Naive B cell (primary cell): ENCODE measurements at places on chromosomes 7 and 10. TPM values are rescaled to one million over a fixed set of nuclear protein-coding genes. Genes with fewer than 3 reads are reported as not detected.

DNA sequence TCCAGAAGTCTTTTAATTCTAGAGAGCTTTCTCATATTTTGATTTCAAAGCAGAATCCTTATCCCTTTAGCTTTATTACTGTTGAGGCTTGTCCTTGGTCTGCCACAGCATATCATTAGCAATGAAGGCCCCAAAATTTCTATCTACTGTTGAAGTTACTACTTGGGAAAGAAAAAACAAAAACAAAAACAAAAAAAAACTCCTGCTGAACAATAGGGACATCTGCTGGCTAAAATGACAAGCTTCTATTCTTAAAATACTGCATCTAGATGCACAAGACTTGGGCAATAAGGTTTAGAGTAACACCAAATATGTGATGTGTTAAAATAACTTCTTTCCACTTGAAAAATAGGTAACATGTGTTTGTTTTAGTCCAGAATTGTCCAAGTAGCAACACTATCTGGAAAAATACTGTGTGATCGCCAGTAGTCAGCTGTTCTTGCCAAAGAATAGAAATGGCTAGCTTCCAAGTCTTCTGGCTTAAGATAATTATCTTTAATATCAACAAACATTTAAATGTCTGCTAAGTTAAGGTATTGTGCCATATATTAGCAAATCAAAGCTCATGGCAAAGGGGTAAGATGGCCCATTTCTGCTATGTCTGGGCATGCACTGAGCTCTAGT lies 3.8 kb upstream of the DMTF1 start:
- no peak overlapping the region for H3K27ac ChIP-seq
- H3K4me3 ChIP-seq: no peak overlapping the region
- no peaks in the 10 kb centered on the region for H3K27me3 ChIP-seq
- H3K36me3 ChIP-seq: no peaks in the 10 kb centered on the region
- peaks cover 30% of the 10 kb centered on the region for H3K4me1 ChIP-seq

- no peaks in the 10 kb centered on the region for H3K27me3 ChIP-seq
- no peak overlapping the region for H3K27ac ChIP-seq
- DNase-seq: no peak
- peaks cover 23% of the 10 kb centered on the region for H3K36me3 ChIP-seq
Observed at GRCh38 chr7:77825131-77825530, 26.6 kb downstream of the PHTF2 start.

- H3K36me3 ChIP-seq: peaks cover 55% of the 10 kb centered on the region
- H3K4me3 ChIP-seq: no peak overlapping the region
- peak overlapping the region; percentile 47 for H3K27ac ChIP-seq
- peaks cover 38% of the 10 kb centered on the region for H3K4me1 ChIP-seq
- no peak for DNase-seq
- H3K27me3 ChIP-seq: no peaks in the 10 kb centered on the region
Observed at GRCh38 chr10:26503911-26504310, 65.8 kb downstream of the APBB1IP start.

DNA sequence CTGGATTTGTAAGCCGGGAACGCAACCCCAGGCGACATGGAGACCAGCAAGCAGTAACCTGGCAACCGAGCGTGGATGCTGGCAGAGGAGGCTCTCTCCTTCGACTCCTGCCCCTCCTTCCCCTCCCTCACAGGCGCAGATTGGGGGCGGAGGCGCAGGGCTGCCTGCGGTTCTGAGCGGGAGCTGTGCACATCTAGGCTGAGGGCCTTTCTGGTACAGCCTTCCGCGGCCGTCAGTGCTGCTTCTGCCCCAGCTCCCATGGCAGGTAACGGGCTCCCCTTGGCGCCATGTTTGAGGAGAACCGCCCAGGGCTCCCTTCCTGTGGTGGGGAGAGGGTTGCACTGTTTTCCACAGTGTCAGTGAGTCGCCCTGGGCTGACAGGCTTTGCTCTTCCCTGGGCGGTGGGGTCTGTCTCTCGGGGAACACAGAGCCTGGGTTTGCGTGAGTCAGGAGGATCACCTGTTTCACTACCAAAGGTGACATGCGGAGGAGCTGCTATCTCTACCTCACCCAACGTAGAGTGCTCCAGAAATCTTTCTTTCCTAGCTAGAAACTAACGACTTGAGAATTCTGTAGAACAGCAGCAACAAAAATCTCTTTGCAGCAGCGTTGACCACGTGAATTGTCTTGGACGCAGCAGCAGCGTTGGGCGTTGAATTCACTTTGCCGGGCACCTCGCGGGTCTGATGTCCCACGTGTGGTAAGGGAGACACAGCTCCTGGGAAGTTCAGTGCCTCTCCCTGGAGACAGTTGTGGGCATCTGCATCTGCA lies 154.8 kb upstream of the COBL start:
- no peak for DNase-seq
- H3K4me1 ChIP-seq: no peaks in the 10 kb centered on the region
- H3K4me3 ChIP-seq: no peak overlapping the region
- no peak overlapping the region for H3K27ac ChIP-seq

GRCh38 chr10:61503051-61503450 lies 49.9 kb upstream of the TMEM26 start:
- no peaks in the 10 kb centered on the region for H3K36me3 ChIP-seq
- H3K4me3 ChIP-seq: no peak overlapping the region
- H3K27me3 ChIP-seq: peaks cover 10% of the 10 kb centered on the region
- no peak for DNase-seq
- no peak overlapping the region for H3K27ac ChIP-seq

GRCh38 chr10:50231515-50232260 lies 19.6 kb downstream of the ASAH2 start:
- H3K4me1 ChIP-seq: peaks cover 3% of the 10 kb centered on the region
- peaks cover 41% of the 10 kb centered on the region for H3K27me3 ChIP-seq
- DNase-seq: no peak
- no peak overlapping the region for H3K27ac ChIP-seq
- no peak overlapping the region for H3K4me3 ChIP-seq

- peaks cover 74% of the 10 kb centered on the region for H3K4me1 ChIP-seq
- H3K36me3 ChIP-seq: peaks cover 7% of the 10 kb centered on the region
- peak overlapping the region; percentile 70 for H3K4me3 ChIP-seq
- H3K27ac ChIP-seq: peak overlapping the region; percentile 94
Observed at GRCh38 chr7:22697322-22697859, 29.6 kb upstream of the IL6 start.

GRCh38 chr7:147022056-147022455 lies 905.5 kb downstream of the CNTNAP2 start:
- no peak overlapping the region for H3K4me3 ChIP-seq
- no peak overlapping the region for H3K27ac ChIP-seq
- no peaks in the 10 kb centered on the region for H3K4me1 ChIP-seq
- DNase-seq: no peak
- no peaks in the 10 kb centered on the region for H3K36me3 ChIP-seq
- no peaks in the 10 kb centered on the region for H3K27me3 ChIP-seq

DNA sequence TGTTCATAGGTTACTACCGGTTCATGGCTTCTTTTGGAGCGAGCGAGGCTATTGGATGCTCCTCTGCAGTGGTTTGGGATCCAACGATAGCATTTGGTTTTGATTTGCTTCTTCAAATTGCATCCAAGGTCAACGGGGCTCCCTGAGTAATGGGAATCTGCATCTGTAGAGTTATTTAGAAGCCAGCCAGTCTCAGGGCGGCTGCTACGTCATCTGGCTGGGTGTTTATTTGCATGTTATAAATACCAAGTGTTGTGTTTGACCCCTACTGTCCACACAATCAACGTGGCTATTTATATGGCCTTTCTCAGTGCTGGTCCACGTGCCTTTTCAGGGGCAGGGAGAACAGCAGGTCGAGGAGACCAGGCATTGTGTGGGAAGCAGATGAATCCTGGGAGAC lies 137.7 kb downstream of the PRPF18 start:
- no peak overlapping the region for H3K27ac ChIP-seq
- no peak overlapping the region for H3K4me3 ChIP-seq
- peaks cover 6% of the 10 kb centered on the region for H3K27me3 ChIP-seq
- no peaks in the 10 kb centered on the region for H3K36me3 ChIP-seq
- no peak for DNase-seq
- peaks cover 2% of the 10 kb centered on the region for H3K4me1 ChIP-seq

DNA sequence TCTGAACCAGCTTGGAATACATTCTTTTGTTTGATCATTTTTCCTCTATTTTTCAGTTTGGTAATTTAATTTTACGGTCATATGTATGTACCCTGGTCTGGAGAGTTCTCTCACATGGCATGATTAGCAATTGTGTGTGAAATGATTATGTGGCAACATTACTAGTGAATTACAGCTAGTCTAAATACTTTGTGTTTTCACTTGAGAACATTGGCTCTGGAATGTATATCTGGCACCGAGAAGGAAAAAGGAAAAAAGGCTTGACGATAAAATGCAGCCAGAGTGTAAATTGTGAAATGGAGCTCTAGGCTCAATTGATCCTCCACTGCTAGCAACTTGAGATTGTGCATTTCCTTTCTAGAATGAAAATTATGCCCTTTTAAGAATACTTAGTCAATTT lies 397.2 kb downstream of the EXOC4 start:
- no peak overlapping the region for H3K4me3 ChIP-seq
- H3K4me1 ChIP-seq: peaks cover 9% of the 10 kb centered on the region
- H3K36me3 ChIP-seq: no peaks in the 10 kb centered on the region
- DNase-seq: no peak
- no peaks in the 10 kb centered on the region for H3K27me3 ChIP-seq
- no peak overlapping the region for H3K27ac ChIP-seq

- no peaks in the 10 kb centered on the region for H3K4me1 ChIP-seq
- H3K27me3 ChIP-seq: no peaks in the 10 kb centered on the region
- no peak overlapping the region for H3K27ac ChIP-seq
Observed at GRCh38 chr7:30840141-30841024, 69.2 kb downstream of the MINDY4 start.

DNA sequence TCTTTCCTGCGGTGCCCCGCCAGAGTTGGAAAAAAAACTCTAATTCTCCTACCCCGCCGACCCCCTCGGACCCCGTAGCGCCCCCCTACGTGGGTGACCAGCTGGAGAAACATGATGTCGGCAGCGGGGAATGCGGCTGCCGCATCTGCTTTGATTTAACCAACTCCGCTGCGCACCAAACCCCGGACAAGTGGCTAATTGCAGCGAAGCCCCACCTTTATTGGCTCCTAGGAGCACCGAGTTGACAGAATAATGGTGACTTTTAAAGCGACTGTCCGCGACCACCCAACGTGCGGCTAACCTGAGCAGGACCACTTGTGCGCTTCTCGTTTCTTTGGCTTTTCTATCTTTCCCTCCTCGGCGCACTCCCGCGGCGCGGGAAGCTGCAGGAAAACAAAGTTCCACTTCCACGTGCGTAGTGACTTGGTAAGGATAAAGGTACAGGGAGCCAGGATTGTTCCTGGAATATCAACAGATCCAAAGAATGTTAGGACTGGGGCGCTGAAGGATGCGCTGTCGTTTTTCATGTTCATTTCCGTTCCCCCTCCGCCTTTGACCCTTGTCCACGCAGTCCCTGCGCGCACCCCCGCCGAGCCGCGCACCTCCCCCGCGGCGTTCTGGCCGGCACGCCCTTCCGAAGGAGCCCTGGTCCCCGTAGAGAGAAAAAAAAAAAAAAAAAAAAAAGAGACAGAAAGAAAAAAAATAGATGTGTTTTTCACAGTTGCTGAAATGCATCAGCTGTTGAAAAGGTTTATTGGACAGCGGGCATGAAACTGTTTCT lies 1.4 kb downstream of the WNT16 start:
- H3K4me3 ChIP-seq: peak overlapping the region; percentile 97
- H3K27me3 ChIP-seq: no peaks in the 10 kb centered on the region
- DNase-seq: peak; percentile 36
- peaks cover 31% of the 10 kb centered on the region for H3K4me1 ChIP-seq
- H3K36me3 ChIP-seq: peaks cover 11% of the 10 kb centered on the region

DNA sequence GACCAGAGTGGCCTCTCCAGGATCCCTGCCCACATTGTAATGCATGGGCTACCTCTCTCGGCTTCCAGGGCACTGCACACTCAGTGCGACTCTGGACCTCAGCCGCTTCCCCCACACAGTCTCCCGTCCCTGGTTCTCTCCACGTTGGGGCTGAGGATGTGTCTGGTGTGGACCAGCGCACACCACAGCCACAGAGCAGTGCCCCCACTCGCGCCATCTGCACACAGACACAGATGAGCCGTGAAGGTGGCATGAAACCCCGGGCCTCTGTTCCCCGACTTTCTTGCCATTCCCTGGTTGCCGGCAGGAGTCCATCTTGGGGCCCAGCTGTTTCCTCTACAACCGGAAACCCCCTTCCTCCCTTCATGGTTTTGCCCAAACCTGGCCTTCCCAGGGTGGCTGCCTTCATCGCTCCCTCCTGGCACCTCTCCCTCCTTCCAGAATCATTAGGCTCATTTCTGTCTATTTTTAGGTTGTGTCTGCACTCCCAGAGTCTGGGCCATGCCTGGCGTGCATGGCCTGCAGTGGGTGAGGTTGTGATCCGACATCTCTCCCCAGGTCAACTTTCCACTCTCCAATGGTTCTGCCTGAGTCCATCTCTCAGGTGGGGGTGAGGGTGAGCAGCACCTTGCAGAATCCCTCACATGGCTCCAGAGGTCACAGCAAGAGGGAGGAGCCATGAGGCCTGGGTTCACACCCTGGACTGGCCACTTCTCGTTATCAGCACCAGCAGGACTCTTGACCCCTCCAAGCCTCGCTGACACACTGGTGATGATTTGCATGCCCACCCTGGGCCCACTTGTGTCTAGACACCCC lies 10.1 kb downstream of the RASGEF1A start:
- no peak overlapping the region for H3K27ac ChIP-seq
- peaks cover 9% of the 10 kb centered on the region for H3K4me1 ChIP-seq
- peaks cover 31% of the 10 kb centered on the region for H3K27me3 ChIP-seq
- no peaks in the 10 kb centered on the region for H3K36me3 ChIP-seq
- DNase-seq: no peak

GRCh38 chr7:54773472-54774399 lies 14.7 kb upstream of the SEC61G start:
- peak; percentile 20 for DNase-seq
- H3K4me3 ChIP-seq: peak overlapping the region; percentile 73
- peaks cover 11% of the 10 kb centered on the region for H3K4me1 ChIP-seq
- peaks cover 25% of the 10 kb centered on the region for H3K27me3 ChIP-seq
- H3K36me3 ChIP-seq: no peaks in the 10 kb centered on the region
- H3K27ac ChIP-seq: no peak overlapping the region

GRCh38 chr7:129240119-129240820 lies 15.4 kb downstream of the AHCYL2 start:
- no peak for DNase-seq
- no peak overlapping the region for H3K27ac ChIP-seq
- peaks cover 14% of the 10 kb centered on the region for H3K4me1 ChIP-seq

DNA sequence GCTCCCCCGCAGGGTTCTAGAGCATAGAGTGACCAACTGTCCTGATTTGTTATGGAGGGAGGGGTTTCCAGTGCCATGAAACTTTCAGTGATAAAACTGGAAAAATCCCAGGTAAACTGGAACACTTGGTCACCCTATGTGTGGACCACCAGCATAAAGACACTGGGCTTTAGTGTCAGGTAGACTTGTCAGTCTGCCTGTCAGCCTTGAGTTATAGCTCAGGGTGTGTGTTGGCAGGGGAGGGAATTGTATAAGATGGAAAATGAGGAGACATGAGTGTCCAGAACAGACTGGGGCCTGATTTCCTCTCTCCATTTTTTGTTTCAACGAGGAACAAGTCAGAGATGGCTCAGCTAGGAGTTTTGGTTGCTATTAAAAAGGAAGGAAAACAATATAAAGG lies 10.2 kb upstream of the EFCAB10 start:
- H3K4me1 ChIP-seq: peaks cover 29% of the 10 kb centered on the region
- H3K27ac ChIP-seq: no peak overlapping the region
- no peaks in the 10 kb centered on the region for H3K27me3 ChIP-seq
- no peak for DNase-seq

Gene ASB15
- polyA plus RNA-seq: 0.32 TPM

Gene AGAP4
- 3.4 TPM for polyA plus RNA-seq

Gene MYOZ1
- polyA plus RNA-seq: not detected

Gene CEP55
- not detected for polyA plus RNA-seq

Gene SLC16A9
- polyA plus RNA-seq: 0.86 TPM

Gene ANXA8L1
- polyA plus RNA-seq: not detected

Gene HTRA1
- polyA plus RNA-seq: not detected

Gene OR2A42
- polyA plus RNA-seq: not detected

Gene GPR15LG
- polyA plus RNA-seq: not detected
